ENCODE measurements at places on chromosomes 11 and 22.

- no peak for DNase-seq
Observed at GRCh38 chr11:4085575-4085974, 9.0 kb upstream of the RRM1 start.

DNA sequence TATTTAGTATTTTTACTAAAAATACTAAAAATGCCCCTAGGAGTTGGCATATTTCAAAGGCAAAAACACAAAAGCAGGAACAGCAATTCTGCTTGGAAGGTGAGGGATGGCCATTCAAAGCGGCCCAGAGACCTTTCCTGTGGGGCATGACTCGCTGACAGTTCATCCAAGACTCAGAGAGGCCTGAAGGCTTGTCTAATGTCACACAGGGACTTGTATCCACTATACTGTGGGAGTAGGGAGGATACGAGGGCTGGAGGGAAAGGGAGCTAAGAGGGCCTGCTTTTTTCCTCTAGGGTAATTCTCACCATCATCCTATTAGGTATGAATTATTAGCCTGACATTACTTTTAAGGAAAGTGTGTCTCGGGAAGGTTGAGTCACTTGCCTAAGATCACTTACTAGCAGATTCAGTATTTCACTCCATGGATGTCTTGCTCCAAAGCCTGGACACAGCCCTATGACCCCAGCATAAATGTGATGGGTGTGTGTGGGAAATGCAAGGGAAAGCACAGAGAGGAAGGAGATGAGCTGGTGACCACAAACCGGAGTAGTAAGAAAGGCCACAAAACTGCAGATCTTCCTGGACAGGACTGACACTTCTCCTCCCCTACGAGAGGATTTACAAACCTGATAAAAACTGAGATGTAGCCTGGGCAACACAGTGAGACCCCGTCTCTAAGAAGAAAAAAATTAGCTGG is 16.7 kb upstream of the UCP3 start:
- no peak for DNase-seq

GRCh38 chr11:65698205-65698604 is 13.8 kb upstream of the KAT5 start:
- DNase-seq = no peak

GRCh38 chr11:2534134-2534956 is 89.5 kb downstream of the KCNQ1 start:
- DNase-seq = no peak

GRCh38 chr11:124440608-124441007 is 4.9 kb downstream of the OR8B8 start:
- no peak for DNase-seq

GRCh38 chr11:117502779-117503100 is 175.1 kb downstream of the CEP164 start:
- DNase-seq = no peak

DNA sequence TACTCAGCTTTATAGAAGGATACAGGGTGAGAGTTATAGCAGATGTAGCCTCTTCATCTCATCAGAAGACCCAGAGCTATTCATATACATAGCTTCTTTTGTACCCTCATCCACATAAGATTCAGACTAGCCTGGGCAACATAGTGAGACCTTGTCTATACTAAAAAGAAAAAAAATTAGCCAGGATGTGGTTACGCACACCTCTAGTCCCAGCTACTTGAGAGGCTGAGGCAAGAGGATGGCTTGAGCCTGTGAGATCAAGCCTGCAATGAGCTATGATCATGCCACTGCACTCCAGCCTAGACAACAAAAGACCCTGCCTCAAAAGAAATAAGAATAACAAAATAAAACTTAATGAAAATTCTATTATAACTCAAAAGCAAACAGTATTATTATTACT is 36.7 kb upstream of the B3GNT6 start:
- no peak for DNase-seq

- DNase-seq = no peak
Observed at GRCh38 chr11:135027461-135027860, 615.4 kb upstream of the B3GAT1 start.

GRCh38 chr11:100240025-100240539 is 447.0 kb upstream of the ARHGAP42 start:
- no peak for DNase-seq

Measured in GM13977 (cell line).